ENCODE measurements at places on chromosomes 11 and 22.
A peak's percentile ranks its signal among the peaks of the same experiment; 100 is the strongest.

DNA sequence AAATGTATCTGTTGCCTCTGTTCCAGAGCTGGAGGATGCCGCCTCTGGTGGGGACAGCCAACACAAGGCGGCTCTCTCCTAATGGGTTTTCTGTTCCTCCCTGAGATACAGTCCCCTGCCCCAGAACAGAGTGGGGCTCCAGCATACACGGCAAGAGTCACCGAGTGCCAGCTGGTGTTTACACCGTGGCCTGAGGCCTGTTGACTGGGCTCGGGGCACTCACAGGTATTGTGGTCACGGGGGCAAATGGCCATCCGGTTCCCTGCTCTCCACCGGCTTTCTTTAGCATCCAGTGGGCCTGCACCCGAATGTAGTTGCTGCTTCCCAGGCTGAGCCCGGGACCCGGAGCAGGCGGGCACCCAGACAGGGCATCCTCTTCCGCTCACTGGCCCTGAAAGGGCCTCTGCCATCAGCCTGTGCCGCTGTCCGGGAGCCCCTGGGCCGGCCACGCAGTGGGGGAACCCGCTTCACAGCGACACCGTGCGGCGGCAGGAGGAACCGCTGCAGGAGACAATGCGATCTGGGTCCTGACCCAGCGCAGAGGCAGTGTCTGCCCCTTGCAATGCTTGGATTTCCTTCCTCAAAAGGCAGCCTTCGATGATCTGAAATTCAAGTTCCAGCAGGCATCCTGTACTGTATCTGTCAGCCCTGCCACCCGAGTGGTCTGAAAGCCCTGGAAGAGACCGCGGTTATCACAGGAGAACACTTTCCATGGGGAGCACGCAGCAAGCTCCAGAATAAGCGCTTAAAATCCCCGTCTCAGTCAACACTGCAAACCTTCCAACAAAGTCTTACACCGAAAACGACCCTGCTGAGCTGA lies 859 bp upstream of the KRTAP5-5 start:
- DNase-seq, result peak; percentile 78

DNA sequence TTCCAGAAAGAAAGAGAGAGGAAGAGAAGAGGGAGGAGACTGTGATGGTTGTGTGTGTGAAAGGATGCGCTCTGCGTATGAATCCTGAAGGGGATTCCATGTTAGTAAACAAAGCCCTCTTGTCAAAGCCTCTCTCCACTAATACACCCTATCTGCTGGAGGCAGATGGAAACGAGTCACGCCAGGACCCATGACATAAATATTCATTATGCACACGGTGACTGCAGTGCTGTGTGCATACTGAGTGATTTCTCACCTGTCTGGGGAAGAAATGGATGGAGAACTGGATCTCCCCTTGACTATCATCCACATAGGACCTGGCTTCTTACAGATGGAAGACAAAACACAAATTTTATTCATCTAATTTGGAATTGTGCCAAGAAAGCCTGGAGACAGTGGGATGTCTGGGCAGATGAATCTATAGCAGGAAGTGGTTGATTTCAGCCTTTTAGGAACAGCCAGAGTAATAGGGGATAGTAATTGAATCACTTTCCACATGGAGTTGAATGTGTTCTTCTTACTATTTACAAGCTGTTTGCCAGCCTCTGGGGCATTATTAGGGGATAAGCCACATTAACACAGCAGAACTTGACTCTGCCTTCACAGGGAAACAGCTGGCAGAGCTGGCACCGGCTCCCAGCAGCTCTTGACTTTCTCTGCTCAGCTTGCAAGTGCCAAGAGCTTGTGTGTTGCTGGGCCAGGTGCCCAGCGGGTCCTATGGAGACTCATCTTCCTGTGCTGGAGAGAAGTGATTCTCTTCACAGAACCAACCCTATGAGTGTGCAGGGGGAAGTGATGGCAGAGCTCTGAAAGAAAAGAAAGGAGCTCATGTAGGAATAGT lies 9.0 kb downstream of the MTNR1B start:
- DNase-seq, result no peak

DNA sequence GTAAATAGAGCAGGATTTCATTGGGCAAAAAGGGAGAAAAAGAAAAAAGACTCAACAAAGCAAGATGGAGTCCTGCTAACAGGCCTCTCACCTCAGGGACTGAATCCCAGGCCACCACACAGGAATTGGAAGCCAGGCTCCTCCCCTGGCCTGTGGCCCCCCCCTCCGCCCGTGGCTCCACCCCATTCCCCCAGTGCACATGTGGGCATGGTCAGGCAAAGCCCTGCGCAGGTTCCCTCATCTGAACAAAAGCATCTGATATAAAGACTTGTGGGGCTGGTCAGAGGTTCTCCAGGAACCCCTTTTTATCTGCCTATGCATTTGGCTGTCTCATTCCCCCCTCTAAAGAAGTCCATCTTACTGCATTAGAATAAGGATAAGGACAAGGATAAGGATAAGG lies 46.0 kb upstream of the PAK1 start:
- DNase-seq, result no peak

- DNase-seq, result no peak
These were observed at the start of gene PIWIL4 for GRCh38 chr11:94567181-94567670. Gene PIWIL4, plus strand, starts transcription at chr11:94567368. Its CDS starts 151 bp downstream, at chr11:94567519.

- no peak for DNase-seq
These were observed 3.2 kb downstream of the DGAT2 start for GRCh38 chr11:75771646-75772410.

DNA sequence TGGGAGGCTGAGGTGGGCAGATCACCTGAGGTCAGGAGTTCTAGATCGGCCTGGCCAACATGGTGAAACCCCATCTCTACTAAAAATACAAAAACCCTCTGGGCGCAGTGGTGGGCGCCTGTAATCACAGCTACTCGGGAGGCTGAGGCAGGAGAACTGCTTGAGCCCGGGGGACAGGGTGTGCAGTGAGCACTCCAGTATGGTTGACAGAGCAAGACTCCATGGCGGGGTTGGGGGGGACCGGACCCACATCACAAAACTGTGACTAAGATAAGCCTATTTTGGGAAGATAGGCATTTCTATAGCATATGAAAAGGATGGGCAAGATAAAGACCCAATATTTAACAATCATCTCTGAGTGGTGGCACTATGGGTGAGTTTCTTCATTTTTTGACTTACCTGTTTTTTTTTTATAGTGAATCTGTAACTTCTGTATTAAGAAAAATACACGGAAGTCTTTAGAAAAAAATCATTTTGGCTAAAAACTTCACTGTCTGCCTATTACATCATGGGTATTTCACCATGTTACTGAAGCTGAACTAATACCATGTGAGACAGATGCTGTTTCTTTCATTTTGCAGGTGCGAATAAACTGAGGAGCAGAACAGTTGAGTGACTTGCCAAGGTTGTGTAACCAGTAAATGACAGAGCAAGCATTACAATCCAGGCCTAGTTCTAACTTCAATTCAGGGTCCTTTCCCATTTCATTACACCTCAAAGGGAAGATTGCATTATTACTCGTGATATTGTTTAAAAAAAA lies 2.5 kb downstream of the CELF1 start:
- no peak for DNase-seq

DNA sequence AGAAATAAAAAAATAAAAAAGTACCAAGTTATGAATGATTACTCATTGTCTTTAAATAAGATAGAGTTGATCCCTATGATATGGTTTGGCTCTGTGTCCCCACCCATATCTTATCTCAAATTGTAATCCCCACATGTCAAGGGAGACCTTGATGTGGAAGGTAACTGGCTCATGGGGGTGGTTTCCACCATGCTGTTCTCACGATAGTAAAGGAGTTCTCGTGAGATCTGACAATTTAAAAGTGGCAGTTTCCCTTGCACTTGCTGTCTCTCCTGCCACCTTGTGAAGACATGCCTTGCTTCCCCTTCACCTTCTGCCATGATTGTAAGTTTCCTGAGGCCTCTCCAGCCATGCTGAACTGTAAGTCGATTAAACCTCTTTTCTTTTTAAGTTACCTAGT lies 18.8 kb downstream of the QSER1 start:
- DNase-seq, result no peak

GRCh38 chr22:44597616-44598015 lies 99.6 kb upstream of the RTL6 start:
- DNase-seq, result no peak

DNA sequence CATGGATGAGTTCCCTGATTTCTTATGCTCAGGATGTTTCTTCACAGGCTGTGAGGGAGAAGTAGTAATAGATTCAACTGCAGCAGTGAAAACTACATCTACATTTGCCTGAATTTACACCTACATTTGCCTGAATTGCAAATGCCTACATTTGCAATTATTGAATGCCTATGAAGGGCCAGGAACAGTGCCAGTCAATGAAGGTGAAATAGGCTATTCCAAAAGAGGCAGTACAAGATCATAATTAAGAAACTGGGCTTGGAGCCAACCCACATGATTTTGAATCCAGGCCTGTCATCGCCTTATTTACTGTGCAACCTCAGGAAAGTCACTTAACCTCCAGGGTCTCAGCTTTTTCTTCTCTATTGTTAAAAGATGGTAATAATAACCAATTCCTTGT lies 1353.3 kb downstream of the FAM181B start:
- DNase-seq, result no peak

DNA sequence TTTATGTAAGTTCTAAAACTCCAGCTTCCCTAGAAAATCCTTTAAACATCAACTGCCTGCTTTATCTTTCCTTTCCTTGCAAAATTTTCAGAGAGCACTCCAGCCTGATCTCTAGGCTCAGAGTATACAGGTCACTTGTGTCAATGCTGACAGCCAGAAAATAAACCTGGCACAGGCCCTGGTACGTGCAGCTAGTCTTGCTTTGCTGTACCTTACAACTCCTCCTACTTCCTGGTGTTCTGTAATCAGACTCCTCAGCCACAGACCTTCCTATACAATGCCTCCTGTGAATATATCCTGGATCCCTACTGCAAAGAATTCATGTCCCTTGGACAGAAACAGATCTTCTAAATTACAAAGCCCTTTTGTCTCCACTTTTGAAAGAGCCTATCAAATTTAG lies 24.2 kb upstream of the TMEM123 start:
- no peak for DNase-seq

DNA sequence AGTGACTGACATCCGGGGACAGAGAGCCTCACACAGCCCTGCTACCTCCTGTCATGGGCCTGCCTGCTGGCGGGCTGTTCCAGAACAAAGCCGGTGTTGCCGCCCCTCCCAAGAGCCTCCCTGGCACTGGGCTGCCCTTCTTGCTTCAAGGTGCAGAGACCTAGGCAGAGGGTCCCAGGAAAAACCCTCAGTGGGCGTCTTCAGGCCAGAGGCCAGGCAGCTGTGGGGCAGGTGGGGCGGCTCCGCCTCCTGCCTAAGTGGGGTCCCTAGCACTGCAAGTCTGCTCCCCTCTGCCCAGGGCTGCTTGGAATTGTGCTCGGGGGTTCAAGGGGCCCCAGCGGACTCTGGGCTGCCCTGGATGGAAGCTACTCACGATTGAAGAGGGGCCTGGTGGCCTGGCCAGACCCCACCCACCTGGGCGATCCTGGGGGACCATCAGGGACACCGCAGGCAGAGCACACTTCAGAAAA lies 20.4 kb upstream of the GNB1L start:
- no peak for DNase-seq

GRCh38 chr11:73374151-73374550 lies 2.0 kb upstream of the RELT start:
- DNase-seq, result no peak

GRCh38 chr11:129637473-129637872 lies 178.2 kb upstream of the TMEM45B start:
- no peak for DNase-seq

- no peak for DNase-seq
These were observed 62.8 kb upstream of the CAPRIN1 start for GRCh38 chr11:33988586-33989370.

GRCh38 chr11:78044706-78045105 lies 19.0 kb upstream of the THRSP start:
- DNase-seq, result no peak

- no peak for DNase-seq
These were observed 12.5 kb upstream of the THRSP start for GRCh38 chr11:78050964-78051831.

DNA sequence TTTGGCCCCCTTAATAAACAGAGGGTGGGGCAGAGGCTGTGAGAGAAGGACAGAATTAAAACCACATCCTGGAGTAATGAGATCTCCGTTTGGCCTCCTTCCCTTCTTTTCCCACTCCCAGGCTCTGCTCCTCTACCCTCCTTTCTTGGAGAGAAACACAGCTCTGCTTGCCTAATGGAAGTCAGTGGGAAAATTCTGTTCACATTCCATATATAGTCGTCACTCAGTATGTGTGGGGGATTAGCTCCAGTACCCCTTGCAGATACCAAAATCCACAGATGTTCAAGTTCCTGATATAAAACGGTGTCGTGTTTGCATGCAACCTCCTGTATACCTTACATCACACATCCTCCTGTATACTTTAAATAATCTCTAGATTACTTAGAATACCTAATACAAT lies 37.6 kb upstream of the THY1 start:
- DNase-seq, result no peak

DNA sequence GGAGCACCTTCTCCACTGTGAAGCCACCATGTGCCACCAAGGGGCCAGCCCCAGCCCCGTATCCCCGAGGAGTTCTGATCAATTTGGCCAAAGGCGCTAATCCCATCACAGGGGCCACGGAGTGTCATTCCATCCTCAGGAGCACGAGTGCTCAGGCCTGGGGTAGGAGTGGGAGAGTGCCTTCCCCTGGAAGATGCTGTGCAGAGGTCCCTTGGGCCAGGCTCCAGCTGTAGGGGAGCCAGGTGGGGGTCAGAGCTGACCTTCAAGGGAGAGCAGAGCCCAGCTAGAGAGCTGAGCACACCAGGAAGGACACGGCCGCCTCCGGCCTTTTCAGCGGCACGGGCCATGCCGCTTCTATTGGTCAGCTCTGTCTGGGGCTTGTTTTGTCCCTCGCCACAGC lies 1459.9 kb downstream of the BRD1 start:
- DNase-seq, result no peak

GRCh38 chr11:125649465-125650166 lies 24.7 kb downstream of the CHEK1 start:
- no peak for DNase-seq

DNA sequence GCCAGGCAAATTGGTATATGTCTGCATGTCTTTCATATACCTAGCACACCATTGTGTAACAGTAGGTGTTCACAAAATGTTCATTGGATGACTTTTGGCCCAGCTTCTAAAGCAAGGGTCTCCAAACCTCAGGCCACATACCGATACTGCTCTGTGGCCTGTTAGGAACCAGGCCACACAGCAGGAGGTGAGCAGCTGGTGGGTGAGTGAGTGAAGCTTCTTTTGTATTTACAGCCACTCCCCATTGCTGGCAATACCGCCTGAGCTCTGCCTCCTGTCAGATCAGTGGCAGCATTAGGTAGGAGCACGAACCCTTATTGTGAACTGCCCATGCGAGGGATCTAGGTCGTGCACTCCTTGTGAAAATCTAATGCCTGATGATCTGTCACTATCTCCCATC lies 836.6 kb downstream of the NTM start:
- no peak for DNase-seq

DNA sequence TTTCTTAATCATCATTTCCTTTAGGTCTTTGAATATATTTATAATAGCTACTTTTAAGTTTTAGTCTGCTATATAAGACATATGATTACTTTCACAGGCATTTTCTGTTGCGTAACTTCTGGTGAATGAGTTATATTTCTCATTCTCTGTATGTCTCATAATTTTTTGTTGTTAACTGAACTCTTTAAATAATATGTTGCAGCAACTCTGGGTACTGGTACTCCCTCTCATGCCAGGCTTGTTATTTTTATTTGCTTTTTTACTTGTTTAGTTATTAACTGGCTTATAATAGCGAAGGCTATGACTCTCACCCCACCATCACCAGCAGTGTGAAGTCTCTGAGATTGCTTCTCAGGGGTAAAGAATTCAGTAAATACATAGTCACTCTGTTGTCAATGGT lies 524.2 kb upstream of the CHORDC1 start:
- DNase-seq, result no peak

- DNase-seq, result no peak
These were observed 38.3 kb downstream of the PDE2A start for GRCh38 chr11:72635933-72636332.

GRCh38 chr11:118017631-118018315 lies 31.6 kb downstream of the IL10RA start:
- no peak for DNase-seq
